ENCODE measurements at places on chromosomes 5 and 9. TPM values are rescaled to one million over a fixed set of nuclear protein-coding genes. Genes with fewer than 3 reads are reported as not detected.

Gene PCDHGB2
- 0.97 TPM for total RNA-seq

Gene SLC31A2
- 4.5 TPM for total RNA-seq

Gene PDE6A
- total RNA-seq, result not detected

DNA sequence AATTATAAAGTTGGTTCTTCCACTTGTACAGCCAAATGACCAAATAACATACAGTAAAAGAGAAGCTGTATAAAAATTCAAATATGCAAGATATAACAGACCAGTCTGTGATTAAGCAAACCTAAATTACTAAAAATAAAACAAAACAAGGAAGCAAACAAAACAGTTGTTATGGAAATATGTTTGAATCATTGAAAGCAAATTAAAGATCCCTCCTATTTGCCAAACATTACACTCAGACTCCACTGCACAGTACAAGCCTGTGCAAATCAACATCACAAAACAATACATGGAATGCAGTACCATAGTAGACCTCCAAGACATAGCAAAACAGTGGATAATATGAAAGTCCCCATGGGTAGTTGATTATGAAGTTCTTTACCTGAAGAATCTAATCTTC, 288.1 kb upstream of the PTGER4 start:
- peaks cover 32% of the 10 kb centered on the region for H3K4me1 ChIP-seq
- H3K27me3 ChIP-seq, result no peaks in the 10 kb centered on the region
- H3K27ac ChIP-seq, result no peak overlapping the region
- no peaks in the 10 kb centered on the region for H3K36me3 ChIP-seq
- DNase-seq, result no peak

GRCh38 chr5:58459146-58460001, 512 bp downstream of the PLK2 start:
- peaks cover 12% of the 10 kb centered on the region for H3K36me3 ChIP-seq
- peak overlapping the region; percentile 85 for H3K4me3 ChIP-seq
- peaks cover 22% of the 10 kb centered on the region for H3K27me3 ChIP-seq
- no peak for DNase-seq
- peaks cover 20% of the 10 kb centered on the region for H3K4me1 ChIP-seq

DNA sequence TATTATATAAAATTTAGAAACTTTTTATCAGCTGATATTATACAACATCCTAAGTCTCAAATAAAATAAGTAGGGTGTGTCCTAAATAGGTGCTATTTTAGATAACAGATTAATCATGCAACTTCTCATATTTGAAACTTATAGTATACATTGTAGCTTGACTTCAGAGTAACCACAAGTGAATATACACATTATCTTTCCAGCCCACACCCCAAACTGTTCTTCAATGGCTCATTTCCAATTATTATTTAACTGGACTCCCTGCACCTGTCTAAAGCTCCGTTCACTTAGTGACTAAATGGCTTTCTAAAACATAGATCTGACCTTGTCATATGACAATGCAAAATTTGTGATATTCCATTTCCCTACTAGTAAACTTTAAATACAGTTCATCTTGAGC, 490.9 kb upstream of the RGMB start:
- H3K4me1 ChIP-seq, result no peaks in the 10 kb centered on the region
- H3K36me3 ChIP-seq, result no peaks in the 10 kb centered on the region
- H3K27ac ChIP-seq, result no peak overlapping the region
- H3K27me3 ChIP-seq, result no peaks in the 10 kb centered on the region

GRCh38 chr5:78300464-78301045, 6.1 kb upstream of the AP3B1 start:
- H3K27me3 ChIP-seq, result peaks cover 33% of the 10 kb centered on the region
- peaks cover 6% of the 10 kb centered on the region for H3K4me1 ChIP-seq
- no peak overlapping the region for H3K27ac ChIP-seq
- H3K4me3 ChIP-seq, result no peak overlapping the region
- DNase-seq, result peak; percentile 59

GRCh38 chr9:105187781-105188180, 56.7 kb upstream of the SLC44A1 start:
- H3K36me3 ChIP-seq, result no peaks in the 10 kb centered on the region
- H3K4me1 ChIP-seq, result no peaks in the 10 kb centered on the region
- no peak overlapping the region for H3K4me3 ChIP-seq
- no peak for DNase-seq
- peaks cover 20% of the 10 kb centered on the region for H3K27me3 ChIP-seq
- no peak overlapping the region for H3K27ac ChIP-seq

DNA sequence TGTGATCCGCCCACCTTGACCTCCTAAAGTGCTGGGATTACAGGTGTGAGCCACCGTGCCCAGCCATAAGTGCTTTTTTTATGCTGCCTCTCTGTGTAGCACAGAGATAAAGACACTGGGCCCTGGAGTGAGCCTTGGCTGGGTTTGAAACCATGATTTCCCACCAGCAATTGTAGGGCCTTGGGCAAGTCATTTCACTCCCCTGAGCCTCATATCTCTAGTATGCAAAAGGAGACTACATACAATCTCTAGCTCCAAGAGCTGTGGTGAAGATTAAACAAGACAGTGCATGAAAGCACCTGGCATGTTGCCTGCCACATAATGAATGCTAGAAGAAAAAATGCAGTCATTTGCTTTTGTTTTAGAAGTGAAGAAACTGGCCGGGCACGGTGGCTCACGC, 3.9 kb downstream of the FABP6 start:
- no peak for DNase-seq
- H3K4me3 ChIP-seq, result no peak overlapping the region
- no peaks in the 10 kb centered on the region for H3K27me3 ChIP-seq
- no peaks in the 10 kb centered on the region for H3K4me1 ChIP-seq
- H3K27ac ChIP-seq, result no peak overlapping the region

DNA sequence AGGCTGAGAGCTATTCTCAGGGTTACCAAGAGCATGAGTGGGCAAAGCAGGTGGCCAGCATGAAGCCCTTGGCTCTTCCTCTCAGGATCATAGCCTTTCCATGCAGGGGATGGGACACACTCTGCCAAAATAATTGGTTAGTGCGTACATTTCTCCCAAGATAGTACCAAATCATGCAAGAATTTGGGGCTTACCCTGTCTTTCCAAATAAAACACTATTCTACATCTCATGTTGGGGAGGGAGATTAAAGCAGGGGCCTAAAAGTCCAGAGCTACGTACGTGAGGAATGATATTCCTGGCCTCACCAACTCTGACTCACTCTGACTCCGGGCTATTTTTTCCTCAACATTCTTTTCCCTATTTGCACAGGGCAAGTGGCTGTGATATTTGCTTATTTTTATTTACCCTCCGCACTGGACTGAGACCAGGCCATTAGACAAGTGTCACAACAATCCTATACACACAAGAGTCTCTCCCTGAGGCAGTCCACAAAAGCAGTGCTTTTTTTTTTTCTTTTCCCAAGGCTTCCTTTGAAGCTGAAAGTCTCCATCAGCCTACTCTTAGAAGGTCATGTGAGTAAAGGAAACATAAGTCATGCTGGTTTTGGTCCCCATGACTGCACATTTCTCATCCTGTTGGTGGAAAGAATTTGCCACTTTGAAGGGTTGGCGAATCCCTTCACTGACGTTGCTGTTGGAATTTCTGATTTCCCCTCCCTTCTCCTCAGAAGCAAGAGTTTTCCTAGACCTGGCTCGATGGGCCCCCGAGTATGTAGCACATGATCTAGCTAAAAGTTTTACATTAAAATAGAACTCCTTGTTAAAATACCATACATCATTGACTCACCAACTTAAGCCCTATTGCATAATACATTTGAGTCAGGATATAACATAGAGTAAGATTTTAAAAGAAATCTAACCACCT, 40.0 kb downstream of the TMEM252 start:
- no peak for DNase-seq
- H3K4me1 ChIP-seq, result no peaks in the 10 kb centered on the region
- H3K27ac ChIP-seq, result no peak overlapping the region
- no peak overlapping the region for H3K4me3 ChIP-seq
- H3K27me3 ChIP-seq, result peaks cover 12% of the 10 kb centered on the region

GRCh38 chr9:135580664-135581380, 19.3 kb downstream of the PAEP start:
- H3K4me1 ChIP-seq, result no peaks in the 10 kb centered on the region
- no peaks in the 10 kb centered on the region for H3K36me3 ChIP-seq
- no peaks in the 10 kb centered on the region for H3K27me3 ChIP-seq
- no peak overlapping the region for H3K27ac ChIP-seq
- no peak overlapping the region for H3K4me3 ChIP-seq

DNA sequence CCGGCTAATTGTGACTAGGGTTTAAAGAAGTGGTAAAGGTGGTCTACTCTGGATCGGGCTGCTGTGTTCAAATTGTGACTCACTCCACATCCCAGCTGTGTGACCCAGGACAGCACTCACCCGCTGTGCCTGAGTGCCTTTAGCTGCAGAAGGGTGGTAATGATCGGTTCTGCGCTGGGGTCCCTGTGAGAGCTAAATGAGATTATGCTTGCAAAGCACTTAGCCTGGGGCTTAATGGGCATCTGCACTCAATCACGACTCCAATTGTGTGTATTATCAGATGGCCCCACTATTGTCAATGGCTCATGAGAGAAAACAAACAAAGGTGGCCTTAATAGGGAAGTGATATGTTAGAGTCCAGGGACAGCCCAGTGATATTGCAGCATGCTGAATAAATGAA, 25.1 kb upstream of the TBC1D2 start:
- no peak overlapping the region for H3K27ac ChIP-seq
- no peak for DNase-seq
- no peaks in the 10 kb centered on the region for H3K36me3 ChIP-seq

DNA sequence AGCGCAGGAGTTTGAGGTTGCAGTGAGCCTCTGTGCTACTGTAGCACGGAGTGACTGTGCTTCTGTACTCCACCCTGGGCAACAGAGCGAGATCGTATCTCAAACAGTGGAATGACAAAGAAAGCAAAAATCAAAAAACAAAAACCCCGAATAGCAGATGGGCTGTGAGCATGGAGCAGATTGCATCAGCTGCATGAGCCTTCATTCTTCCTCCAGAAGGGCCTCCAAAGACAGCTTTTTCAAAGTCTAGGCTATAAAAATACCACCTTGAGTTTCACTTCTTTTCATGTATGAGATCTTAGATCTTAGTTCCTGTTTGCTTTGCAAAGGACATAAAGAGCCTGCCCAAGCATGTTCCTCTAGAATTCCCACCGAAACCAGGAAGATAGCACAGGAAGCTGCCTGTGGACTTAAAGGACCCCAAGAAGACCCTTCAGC, 15.0 kb upstream of the HSPB3 start:
- H3K27ac ChIP-seq, result peak overlapping the region; percentile 72
- peak overlapping the region; percentile 49 for H3K4me3 ChIP-seq
- H3K4me1 ChIP-seq, result peaks cover 20% of the 10 kb centered on the region
- no peaks in the 10 kb centered on the region for H3K36me3 ChIP-seq
